ENCODE measurements at places on chromosomes 1 and 21. TPM values are rescaled to one million over a fixed set of nuclear protein-coding genes. Genes with fewer than 3 reads are reported as not detected.

- no peak overlapping the region for H3K4me3 ChIP-seq
- peaks cover 18% of the 10 kb centered on the region for H3K4me1 ChIP-seq
- H3K27ac ChIP-seq = no peak overlapping the region
- no peak for DNase-seq
- no peaks in the 10 kb centered on the region for H3K36me3 ChIP-seq
Observed at GRCh38 chr1:226310637-226311195, 1.8 kb upstream of the LIN9 start.

The GPR137B gene
- total RNA-seq = 25.2 TPM

GRCh38 chr1:181318022-181318857 lies 165.1 kb upstream of the CACNA1E start:
- no peak overlapping the region for H3K27ac ChIP-seq
- H3K4me1 ChIP-seq = peaks cover 11% of the 10 kb centered on the region
- H3K4me3 ChIP-seq = peak overlapping the region; percentile 56
- H3K36me3 ChIP-seq = no peaks in the 10 kb centered on the region
- no peak for DNase-seq
- peaks cover 99% of the 10 kb centered on the region for H3K27me3 ChIP-seq

The URB2 gene
- 13.1 TPM for total RNA-seq

- H3K4me1 ChIP-seq = peaks cover 3% of the 10 kb centered on the region
- H3K27me3 ChIP-seq = no peaks in the 10 kb centered on the region
- H3K36me3 ChIP-seq = peaks cover 5% of the 10 kb centered on the region
- DNase-seq = no peak
Observed at GRCh38 chr1:178323067-178323466, 173.7 kb downstream of the CLEC20A start.

DNA sequence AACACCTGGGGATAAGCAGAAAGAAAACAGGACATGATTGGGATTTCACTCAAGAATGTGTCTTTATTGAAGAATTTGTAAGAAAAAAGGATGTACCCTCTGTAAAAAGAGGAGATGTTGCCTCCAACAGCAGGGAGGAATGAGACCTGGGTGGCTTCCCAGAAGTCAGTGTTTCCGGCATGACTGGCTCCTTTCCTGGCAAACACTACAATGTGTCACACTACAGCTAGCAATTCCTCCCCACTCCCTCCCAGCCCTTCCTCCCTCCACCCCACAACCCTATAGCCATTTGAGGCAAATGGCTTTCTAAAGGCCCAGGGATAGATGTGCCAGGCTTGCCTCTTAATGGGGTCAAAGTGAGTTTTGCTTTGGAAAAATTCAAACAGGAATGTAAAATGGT lies 11.5 kb upstream of the COL8A2 start:
- H3K36me3 ChIP-seq = peaks cover 9% of the 10 kb centered on the region
- H3K4me3 ChIP-seq = no peak overlapping the region
- H3K4me1 ChIP-seq = peaks cover 15% of the 10 kb centered on the region
- H3K27me3 ChIP-seq = no peaks in the 10 kb centered on the region
- DNase-seq = no peak

- H3K4me1 ChIP-seq = peaks cover 2% of the 10 kb centered on the region
- no peaks in the 10 kb centered on the region for H3K36me3 ChIP-seq
- no peaks in the 10 kb centered on the region for H3K27me3 ChIP-seq
- no peak for DNase-seq
Observed at GRCh38 chr1:78078358-78078757, 32.6 kb downstream of the GIPC2 start.

- H3K27me3 ChIP-seq = peaks cover 17% of the 10 kb centered on the region
- H3K4me1 ChIP-seq = no peaks in the 10 kb centered on the region
- H3K36me3 ChIP-seq = no peaks in the 10 kb centered on the region
- H3K27ac ChIP-seq = no peak overlapping the region
- no peak overlapping the region for H3K4me3 ChIP-seq
Observed at GRCh38 chr1:209960926-209961325, 22.9 kb downstream of the SYT14 start.

The USP1 gene
- total RNA-seq = 25.1 TPM

DNA sequence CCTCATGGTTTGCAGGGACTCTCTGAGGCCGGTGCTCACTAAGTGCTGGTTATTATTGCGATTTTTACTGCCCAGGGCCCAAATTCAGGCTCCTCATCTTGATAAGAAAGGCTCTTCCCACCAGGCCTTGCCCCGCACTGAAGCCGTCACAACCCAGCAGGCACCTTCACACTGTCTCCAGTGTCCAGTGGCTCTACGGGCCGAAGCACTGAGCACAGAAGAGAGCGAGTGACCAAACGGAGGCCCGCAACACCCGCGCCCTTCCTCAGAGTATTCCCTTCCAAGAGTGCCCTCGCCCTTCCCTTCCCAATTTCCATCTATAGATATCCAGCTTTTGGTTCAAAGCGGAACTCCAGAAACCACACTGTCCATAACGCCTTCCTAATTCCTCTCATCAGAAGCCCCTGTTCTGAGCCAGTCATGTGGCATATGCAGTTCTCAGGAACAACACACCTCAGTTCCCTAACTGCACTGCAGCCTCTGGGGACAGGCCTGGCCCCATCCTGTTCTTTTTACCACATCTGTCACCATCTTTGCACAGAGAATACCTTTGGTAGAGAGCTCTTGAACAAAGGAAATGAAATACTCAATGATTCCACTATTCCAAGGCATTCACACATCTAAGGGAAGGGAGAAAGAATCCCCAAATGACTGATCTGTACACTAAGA lies 15.1 kb downstream of the FALEC start:
- no peaks in the 10 kb centered on the region for H3K36me3 ChIP-seq
- H3K27me3 ChIP-seq = no peaks in the 10 kb centered on the region
- H3K4me1 ChIP-seq = peaks cover 7% of the 10 kb centered on the region
- no peak overlapping the region for H3K4me3 ChIP-seq
- no peak overlapping the region for H3K27ac ChIP-seq

All from mesothelial cell of epicardium (in vitro differentiated cells).